Globus pallidus (tissue), 1 donor: ENCODE measurements at places on chromosomes 16 and 17.

GRCh38 chr17:58219789-58220183 lies 731 bp upstream of the MKS1 start:
- DNase-seq = peak; percentile 14

DNA sequence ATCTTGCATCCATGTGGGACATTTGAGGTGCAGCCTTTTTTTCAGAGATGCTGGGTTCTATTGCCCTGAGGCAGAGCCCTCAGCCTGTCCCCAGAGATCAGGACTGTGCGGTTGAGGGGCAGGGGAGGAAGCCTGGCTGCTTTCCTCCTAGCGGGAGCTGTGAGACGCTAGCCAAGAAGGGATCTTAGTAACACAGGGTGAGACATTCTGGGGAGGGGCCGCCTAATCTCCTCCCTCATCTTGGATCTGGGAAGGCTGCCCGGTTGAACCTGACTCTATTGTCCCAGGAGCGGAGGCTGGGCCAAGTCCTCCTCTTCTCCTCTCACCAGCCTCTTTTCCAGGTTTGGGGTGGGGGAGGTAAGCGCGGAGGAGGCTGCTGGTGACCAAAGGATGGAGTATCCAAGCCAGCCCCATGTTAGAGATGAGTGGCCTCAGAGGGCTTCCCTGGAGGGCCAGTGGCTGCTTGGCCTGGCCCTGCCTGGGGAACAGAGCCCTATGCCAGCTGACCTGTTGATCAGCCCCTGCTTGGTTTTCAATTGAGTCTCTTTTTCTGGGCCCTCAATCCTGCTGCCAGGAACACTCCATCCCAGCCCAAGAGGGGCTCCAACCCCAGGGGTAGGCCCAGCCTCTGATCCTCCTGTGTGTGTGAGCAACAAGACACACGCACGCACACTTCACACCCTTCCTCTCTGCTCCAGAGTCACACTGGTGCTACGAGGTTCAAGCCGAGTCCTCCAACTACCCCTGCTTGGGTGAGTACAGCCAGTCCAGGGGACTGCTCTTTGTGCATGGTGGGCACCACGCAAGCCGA lies 5.0 kb downstream of the CA4 start:
- no peak for DNase-seq

GRCh38 chr17:67980456-67980855 lies 15.8 kb downstream of the C17orf58 start:
- no peak for DNase-seq

DNA sequence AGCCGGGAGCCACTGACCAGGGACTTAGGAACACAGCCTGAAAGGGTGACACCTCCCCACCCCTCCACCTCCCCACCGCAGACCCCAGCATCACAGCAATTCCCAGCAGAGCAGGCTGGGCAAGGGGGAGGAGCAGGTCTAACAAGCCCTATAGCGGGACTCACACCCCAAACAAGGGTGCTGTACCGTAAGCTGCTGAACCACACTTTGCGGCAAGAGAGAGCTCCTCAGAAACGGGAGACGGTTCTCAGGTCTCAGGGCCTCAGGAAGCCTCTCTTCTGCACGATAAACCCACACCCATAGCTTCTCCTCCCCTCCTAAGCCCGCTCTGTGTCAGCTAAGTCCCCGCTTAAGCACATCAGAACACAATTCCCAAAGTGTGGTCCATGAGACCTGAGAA lies 11.7 kb upstream of the COTL1 start:
- DNase-seq = no peak

DNA sequence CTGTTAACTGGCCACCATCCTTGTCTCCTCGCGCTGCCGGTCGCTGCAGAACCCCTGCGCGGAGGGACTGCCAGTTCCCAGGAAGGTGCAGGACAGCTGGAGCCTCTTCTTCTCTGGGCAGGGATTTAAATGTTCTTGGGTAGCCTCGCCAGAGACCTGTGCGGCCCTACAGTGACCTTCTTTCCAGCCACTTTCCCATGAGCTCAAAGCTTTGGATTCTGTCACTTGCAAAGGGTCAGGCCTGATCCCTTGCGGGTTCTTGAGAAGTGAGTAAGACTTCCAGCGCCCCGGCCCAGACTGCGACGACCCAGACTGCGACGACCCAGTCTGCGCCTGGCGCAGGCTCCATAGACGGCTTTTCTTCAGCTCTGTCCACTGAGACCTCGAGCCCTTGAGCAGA lies 1.4 kb upstream of the SLFN5 start:
- DNase-seq = no peak

DNA sequence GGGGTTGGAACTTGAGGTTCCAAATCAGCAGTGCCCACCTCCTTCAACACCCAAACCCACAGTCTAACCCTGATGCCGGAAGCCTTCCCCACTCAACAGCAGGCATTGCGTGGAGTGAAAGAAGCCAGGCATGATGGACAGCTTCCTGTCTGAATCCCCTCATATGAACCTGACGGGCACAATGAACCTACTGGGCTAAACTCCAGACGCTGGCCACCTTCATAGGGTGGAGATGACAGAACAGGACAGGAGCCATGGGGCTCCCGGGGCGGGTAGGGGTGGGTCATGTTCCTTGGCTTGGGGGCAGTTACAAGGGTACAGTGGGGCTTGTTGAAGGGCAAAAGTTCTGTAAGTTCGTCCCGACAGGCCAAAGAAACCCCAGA lies 460 bp upstream of the HSBP1 start:
- no peak for DNase-seq

- DNase-seq = peak; percentile 54
These were observed 43.4 kb downstream of the ZNF276 start for GRCh38 chr16:89764711-89765201.

GRCh38 chr17:83099570-83100181 lies 20.3 kb downstream of the METRNL start:
- no peak for DNase-seq

- peak; percentile 60 for DNase-seq
These were observed 13.8 kb downstream of the AANAT start for GRCh38 chr17:76481071-76481655.

DNA sequence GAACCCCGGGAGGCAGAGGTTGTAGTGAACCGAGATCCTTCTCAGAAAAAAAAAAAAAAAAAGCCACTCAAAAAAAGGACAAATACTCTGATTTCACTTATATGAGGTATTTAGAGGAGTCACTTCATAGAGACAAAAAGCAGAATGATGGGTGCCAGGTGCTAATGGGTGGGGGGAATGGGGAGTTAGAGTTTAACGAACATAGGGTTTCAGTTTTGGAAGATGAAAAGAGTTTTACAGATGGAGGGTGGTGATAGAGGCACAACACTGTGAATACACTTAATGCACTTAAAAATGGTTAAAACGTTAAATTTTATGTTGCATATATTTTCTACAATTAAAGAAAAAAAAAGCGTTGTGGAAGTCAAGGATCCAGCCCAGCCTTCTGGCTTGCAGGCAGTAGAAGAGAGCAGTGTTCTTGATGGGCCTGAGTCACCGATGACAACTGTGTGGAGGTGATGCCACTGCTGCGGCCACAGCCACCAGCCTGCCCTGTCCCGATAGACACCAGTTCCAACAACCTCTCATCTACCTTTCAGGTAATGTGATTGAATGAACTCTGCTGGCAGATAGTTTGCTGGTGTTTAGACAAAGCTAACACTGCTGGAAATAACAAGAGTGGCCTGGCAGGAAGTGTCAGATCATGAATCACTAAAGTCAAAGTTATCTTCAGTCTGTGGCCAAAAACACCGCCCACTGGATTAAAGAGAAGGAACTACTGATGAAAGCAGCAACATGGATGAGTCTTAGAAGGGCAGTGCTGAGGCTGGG lies 49.9 kb upstream of the COX10 start:
- no peak for DNase-seq

GRCh38 chr16:89602273-89602951 lies 11.0 kb upstream of the DPEP1 start:
- no peak for DNase-seq

- DNase-seq = no peak
These were observed 4.7 kb downstream of the PDE6G start for GRCh38 chr17:81651692-81652091.

DNA sequence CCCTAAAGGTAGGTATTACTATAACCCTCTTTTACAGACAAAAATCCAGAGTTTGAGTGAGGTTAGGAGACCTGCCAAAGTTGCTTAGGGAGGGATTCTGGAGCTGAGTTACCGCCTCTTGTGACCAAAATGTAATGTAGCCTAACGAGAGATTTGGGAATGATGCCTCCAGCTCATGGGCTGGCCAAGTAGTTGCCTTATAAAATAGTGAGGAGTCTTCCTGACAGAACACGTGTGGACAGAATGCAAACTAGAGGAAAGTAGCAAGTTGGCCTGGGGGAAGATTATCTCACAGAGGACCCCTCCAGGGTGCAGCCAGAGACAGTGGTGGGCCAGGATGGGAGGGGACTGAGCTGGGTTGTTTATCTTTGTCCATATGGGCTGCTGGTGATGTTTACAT lies 543.7 kb upstream of the CDH11 start:
- DNase-seq = no peak

GRCh38 chr16:86103320-86103719 lies 204.4 kb downstream of the IRF8 start:
- no peak for DNase-seq

DNA sequence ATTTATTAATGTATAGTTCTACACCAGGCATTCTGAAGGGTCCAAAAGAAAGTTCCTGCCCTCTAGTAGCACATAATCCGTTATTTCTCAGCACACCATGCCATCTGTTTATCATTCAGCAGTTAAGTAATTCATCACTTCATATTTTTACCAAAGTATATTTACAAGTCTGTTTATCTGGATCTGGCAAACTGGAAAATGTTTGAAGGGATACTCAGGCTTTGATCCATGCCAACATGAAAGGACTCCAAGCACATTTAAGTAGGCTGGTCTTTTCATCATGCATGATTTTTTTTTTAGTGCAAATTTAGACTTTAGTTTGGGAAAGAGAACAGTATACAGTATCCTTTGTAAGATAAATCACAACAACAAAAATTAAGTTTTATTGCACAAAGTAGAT lies 4.1 kb upstream of the VPS4A start:
- DNase-seq = no peak

DNA sequence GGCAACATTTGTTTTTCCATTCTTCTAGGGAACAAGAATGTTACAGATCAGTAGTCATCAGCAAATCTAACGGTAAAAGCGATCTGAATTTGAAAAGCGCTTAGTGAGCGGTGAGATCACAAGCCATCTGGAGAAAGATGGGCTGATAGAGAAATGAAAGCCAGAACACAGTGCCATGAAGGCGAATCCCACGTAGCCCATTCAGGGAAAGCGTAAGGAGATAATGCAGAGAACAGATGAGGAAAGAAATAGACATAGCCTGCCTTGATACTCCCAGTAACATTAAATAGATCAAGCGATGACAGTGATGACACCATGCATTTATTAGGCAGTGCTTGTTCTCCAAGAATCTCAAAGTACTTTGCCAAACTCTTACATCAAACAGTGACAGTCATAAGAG lies 183.1 kb upstream of the PSMD7 start:
- DNase-seq = no peak

DNA sequence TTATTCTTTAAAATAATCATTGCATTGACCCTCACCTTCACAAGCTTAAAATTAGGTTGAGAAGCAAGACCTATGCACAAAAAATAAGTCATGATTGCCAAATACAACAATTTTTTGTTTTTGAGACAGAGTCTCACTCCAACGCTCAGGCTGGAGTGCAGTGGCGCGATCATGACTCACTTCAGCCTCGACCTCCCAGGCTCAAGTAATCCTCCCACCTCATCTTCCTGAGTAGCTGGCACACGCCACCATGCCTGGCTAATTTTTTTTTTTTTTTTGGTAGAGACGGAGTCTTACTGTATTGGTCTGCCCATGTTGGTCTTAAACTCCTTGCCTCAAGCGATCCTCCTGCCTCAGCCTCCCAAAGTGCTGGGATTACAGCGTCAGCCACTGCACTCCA lies 24.2 kb downstream of the ZNF652 start:
- no peak for DNase-seq

DNA sequence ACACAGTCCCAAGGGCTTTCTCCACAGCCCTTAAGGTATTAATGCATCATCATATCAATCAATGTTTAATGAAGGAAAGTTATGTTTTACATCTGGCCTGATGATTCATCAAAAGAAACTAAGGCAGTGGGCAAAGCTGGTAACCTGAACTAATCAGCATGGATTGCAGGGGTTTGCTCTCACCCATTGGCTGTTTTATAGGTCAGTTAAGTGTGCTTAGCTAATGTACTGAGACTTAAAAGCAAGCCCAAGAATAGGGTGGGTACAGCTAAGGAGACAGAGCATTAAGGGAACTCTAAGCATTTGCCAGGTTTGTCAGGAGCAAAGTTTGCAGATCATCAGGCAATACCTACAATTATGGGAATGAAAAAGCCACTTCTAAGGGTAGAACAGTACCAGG lies 1247.6 kb downstream of the CDH8 start:
- no peak for DNase-seq

- no peak for DNase-seq
These were observed at the start of gene GRB7 for GRCh38 chr17:39737760-39738567. Gene GRB7 (plus strand): TSS chr17:39737938. CDS start chr17:39742302, 4,364 bp downstream.

- DNase-seq = no peak
These were observed 32.7 kb downstream of the ZZEF1 start for GRCh38 chr17:4110152-4110551.

DNA sequence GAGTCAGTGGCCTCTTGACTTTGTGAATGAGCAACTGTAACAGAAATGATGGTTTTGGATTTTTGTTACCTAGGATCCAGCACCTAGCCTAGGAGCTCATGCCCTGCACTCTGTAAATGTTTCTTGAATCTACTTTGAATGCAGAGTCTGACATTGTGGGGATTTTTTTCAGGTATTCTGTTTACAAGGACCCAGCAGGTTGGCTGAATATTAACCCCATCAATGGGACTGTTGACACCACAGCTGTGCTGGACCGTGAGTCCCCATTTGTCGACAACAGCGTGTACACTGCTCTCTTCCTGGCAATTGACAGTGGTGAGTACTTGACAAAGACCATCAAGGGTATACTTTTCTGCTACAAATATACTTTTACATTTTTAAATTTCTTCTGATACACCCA lies 59.8 kb upstream of the HSBP1 start:
- DNase-seq = no peak

DNA sequence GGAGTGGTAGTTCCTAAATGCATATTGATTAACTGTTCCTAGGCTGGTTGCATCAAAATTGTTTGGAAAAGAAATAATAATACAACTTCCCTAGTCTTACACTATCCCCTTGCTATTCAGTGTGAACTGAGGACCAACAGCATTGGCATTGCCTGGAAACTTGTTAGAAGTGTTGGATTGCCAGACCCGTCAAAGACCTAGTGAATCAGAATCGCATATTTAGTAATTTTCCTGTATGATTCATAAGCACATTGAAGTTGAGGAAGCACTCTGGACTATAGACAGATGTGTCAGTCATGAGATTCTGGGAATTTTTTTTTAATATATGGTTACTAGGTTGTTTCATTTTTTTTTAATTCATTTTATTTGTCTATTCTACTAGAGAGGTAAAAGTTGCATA lies 34.7 kb upstream of the KCNJ16 start:
- no peak for DNase-seq

- DNase-seq = peak; percentile 40
These were observed 4.6 kb downstream of the TGFB1I1 start for GRCh38 chr16:31476303-31477219.

DNA sequence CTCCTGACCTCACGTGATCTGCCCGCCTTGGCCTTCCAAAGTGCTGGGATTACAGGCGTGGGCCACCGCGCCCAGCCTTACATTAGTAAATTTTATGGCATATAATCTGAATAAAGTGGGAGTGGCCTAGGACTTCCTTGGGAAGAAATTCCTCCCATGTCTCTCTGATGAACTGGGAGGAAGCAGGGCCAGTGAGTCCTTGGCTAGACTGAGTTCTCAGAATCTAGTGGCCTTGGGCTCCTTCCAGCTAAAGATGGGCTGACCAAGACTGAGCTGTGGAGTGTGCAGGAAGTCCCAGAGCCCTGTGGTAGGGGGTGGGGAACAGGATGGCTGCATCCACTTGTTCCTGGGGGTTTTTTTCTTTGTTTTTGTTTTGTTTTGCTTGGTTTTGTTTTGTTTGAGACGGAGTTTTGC lies 10.0 kb upstream of the NAGLU start:
- no peak for DNase-seq
